Renal cortical epithelial cell (primary cell): ENCODE measurements at places on chromosomes 3 and 15.

DNA sequence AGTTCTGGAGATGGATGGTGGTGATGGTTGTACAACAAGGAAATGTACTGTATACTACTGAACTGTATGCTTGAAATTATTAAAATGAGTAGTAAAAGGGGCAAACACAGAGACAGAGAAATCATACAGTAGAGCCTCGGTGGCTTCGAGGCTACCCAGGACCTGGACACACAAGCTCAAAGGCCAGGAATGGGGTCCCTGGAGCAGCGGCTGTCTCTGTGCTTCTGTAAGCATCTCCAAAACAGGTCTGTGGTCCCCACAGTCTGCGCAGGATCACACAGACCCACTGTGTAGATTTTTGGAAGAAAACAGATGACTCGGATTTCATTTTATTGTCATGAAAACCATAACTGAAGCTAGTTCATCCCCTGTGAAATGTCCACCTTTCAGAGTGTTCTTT lies 39.7 kb downstream of the PGPEP1L start:
- DNase-seq: no peak

- no peak for DNase-seq
Observed at GRCh38 chr15:53389271-53390037, 370.0 kb downstream of the WDR72 start.

DNA sequence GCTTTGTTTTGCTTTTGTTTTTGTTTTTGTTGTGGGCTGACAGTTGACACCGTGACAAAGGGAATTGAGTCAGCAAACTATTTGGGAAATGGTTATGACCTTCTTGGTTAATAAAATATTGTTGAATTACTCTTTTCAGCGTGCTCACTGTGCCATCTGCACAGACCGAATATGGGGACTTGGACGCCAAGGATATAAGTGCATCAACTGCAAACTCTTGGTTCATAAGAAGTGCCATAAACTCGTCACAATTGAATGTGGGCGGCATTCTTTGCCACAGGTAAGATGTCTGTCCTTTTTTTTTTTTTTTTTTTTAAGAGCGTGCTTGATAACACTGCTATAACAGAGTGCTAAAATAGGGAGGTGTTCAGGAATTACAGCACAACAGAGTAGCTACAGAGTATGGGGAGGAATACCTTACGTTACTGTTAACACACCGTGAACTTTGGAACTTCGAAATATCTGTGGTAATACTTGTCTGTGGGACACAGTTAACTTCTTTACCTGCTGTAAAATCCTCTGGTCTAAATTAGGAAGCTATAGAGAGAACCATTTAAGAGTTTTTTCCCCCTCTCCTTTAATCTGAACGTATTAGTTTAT lies 48.2 kb downstream of the PRKCI start:
- no peak for DNase-seq

DNA sequence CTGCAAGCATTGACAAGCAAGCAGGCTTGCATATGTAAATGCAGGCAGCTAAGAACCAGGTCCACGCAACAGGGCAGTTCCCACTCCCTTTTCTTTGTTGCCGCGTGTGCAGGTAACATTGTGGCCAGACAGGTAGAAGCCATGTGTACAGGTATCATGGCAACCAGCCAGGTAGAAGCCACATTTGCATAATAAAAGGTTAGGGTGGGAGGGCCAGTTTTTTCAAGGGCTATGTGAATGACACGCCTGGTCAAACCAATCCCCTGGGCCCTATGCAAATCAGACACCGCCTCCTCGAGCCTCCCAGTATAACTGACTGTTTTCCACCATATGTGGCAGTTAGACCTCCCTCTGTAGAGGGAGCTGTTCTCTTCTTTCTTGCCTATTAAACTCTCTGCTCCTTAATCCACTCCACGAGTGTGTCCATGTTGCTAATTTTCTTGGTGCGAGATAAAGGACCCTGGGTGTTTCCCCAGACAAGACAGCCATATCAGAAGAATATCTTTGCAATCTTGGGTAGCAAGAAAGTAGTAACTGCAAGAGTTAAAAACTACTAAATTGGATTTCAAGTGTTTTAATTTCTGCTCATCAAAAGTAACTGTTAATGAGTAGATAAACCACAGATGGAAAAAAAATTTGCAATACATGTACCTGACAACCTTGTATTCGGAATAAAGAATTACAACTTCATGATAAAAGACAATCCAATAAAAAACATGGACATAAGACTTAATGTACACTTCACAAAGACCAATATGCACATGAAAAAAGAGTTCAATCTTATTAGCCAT lies 21.8 kb downstream of the PCOLCE2 start:
- DNase-seq: peak; percentile 15

DNA sequence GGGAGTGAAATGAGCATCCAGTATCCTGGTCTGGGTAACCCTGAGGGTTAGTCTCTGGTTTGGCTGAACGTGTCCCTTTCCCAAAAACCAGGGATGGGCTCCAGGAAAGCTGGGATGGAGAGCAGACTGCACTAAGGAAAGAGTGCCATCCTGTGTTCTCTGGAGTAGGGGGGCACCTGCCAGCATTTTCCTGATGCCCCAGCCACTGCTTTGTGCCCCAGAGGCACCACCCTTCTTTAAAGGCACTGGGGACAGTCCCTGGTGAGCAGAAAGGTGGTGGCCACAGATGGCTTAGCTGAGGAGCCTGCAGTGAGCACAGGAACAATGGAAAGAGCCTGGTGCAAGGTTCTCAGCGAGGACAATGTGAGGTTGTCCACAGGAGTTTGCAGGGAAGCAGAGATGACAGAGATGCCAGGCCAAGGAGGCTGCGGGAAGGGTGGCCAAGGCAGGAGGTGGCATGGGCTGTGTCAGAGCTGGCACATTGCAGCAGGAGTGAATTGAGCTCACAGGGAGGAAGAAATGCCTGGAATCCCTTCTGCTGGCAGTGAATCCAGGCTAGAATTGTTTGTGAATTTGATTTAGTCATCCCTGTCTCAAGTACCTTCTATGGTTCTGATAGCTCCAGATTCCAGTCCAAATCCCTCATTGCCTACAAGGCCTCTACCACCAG lies 39.9 kb downstream of the AMOTL2 start:
- DNase-seq: peak; percentile 68

DNA sequence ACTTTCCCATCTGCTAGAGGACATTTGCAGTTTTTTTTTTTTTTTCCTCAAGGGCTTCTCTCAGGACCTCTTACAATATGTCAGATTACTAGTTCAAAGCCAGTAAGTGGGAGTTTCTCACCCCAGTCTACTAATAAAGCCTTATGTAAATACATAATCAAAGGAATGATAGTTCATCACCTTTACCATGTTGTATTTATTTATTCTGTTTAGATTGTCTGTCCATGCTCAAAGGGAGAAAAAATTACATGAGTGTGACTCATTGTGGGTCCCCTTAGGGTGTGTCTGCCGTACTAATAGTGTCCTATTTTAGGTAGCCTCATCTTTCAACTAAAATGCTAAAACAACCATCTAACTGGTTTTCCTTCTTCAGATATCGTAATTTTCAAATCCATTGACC lies 917.6 kb downstream of the EPHA3 start:
- DNase-seq: no peak

DNA sequence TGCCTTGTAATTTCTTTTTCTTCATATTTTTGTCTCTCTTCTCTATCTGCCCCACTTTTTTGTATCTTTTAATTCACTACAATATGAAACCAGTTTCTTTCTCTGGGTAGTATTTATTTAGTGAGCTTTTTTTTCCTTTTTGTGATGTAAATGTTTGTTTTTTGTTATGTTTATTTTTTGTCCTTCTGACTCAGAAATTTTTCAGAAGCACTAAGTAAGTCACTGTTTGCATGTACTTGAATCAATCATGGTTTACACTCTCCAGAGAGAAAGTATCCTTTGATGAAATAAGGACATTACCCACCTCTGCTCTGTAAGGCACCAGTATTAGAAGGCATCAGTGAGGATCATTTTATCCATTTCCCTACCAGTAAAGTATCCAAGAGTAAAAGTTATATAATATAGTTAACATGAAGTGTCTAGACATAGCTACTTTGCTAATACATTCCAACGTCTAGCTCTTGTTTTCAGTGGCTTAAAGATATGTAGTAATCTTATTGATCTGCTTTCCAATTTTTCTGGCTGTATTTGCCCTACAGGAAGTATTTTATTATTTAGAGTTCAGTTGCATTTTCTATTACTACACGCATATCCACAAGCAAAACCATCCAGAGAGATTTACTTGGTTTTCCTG lies 25.4 kb downstream of the FILIP1L start:
- DNase-seq: no peak

DNA sequence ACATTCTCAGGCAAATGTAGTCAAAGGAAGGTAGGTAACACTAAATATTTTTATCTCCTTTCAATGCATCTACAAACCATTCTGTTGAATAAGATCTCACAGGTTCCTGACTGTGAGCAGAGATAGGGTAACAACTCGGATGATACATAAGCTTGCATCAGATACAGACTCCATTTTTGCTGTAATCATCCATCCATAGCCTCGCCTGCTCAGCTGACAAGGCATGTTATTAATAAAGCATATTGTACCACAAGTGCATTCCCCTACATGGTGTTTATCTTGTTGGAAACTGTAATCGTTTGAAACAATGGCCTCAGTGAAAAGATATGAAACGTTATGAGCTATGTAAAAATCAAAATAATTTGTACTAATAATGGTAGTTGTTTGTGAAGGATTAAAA lies 35.4 kb upstream of the TCF12 start:
- DNase-seq: no peak

GRCh38 chr15:63061975-63062374 lies 19.4 kb downstream of the TPM1 start:
- no peak for DNase-seq

- no peak for DNase-seq
Observed at GRCh38 chr3:47042231-47042791, 62.8 kb downstream of the NBEAL2 start.

DNA sequence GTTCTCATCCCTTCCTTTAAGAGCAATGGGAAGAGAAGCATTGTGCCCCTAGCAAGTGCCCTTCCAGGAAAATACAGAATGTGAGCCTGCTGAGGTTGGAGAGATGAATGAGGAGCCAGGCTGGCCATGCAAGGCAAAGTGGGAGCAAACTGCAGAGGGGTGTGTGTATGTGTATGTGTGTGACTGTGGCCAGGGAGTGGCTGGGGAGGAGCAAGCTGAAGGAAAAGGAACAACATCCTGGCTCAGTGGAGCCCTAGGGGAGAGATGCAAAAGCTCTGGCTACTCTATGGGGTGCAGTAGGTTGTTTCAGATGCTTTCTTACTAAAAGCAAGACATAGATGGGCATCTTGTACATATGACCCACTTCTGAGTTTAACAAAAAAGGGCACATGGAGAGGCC lies 20.6 kb downstream of the FOXP1 start:
- no peak for DNase-seq

- peak; percentile 61 for DNase-seq
Observed at GRCh38 chr15:92683511-92683834, 27.9 kb upstream of the FAM174B start.

DNA sequence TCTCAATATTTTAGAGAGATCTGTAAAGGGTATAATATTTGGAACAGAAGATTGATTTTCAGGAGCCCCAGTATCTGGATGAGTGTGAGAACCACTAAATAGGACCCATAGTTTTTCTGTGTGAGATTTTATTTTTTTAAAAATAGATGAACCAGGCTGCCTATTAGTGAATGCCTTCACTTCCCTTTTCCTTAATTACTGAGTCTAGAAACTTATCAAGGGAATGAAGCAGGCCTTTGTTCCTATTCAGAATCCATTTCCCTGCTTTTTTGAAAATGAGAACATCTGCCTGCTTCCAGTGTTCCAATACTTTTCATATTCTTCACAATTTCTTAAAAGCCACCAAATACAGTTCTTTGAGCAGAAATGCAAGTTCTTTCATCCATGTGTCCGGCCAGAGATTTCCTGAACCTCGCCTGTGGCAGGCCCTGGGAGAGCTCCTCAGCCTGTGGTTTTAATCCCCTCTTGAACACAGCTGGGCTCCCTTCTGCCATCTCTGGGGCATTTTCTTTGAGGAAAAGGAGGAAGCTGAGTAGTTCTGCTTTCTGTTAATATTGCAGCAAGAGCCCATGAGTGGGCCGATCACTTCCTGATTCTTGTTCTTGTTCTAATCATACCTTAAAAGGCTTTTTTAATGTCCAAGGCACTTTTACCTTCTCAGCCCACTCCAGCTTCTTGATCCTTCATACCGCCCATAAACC lies 4.7 kb downstream of the EHD4 start:
- peak; percentile 61 for DNase-seq

DNA sequence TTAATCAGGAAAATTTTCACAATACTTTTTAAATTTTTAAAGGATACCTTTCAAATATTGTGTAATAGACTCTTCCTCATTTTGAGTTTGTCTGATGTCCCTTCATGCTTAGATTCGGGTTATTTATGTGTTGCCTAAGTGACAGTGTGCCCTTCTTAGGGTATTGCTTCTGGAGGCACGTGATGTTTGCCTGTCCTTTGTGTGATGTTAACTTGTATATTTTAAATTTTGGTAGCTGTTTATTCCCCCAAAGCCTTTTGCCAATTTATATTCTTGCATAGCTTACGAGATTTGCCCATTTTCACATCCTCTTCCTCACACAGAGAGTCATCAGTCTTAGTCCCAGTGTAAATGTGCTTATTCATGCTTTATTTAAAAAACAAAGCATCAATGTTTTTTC lies 433.1 kb downstream of the EPHB1 start:
- no peak for DNase-seq

GRCh38 chr3:119310071-119310470 lies 15.9 kb downstream of the ARHGAP31 start:
- DNase-seq: peak; percentile 98

GRCh38 chr15:59170295-59171066 lies 36.2 kb upstream of the LDHAL6B start:
- peak; percentile 90 for DNase-seq

GRCh38 chr3:16692486-16693344 lies 87.5 kb upstream of the DAZL start:
- DNase-seq: peak; percentile 82

DNA sequence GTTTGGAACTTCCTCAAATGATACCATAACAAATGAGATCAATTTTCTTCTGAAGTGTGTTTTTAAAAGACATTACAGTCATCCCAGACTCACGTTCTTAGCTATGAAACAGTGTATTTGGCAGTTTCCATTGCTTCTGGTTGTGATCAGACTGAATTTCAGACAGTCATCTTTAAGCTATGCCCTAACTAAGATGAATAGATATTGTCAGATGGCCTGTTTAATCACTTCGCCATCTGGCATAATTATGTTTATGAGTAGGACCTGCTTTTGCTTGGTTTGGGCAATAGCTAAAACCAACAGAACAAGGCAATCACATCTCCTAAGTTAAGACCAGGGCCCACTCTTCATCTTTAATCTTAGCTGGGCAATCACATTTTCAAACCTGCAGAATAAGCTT lies 313.1 kb downstream of the SV2B start:
- no peak for DNase-seq

DNA sequence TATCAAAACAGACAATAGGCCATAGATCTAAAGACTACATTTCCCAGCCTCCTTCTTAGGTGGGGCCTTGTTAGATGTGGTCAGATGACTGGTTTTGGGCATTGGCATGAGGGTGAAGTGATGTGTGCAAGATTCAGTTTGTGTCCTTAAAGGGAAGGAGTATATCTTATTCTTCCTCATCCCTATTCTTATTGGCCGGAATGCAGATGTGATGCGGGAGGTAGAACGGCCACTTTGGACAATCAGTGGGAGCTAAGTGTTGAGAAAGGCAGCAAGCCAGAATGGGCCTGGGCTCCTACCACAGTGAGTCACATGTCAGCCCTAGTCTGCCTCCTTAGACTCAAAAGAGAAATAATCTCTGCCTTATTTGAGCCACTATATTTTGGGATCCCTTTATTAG lies 89.8 kb upstream of the MEX3B start:
- DNase-seq: peak; percentile 31
